ENCODE measurements at places on chromosomes 2 and 18.

GRCh38 chr2:36562973-36563532 lies 34.9 kb downstream of the FEZ2 start:
- peak; percentile 73 for DNase-seq

GRCh38 chr18:5948781-5949180 lies 53.5 kb upstream of the TMEM200C start:
- DNase-seq = no peak

- peak; percentile 68 for DNase-seq
These were observed 130.3 kb upstream of the CXCR4 start for GRCh38 chr2:136248242-136248641.

GRCh38 chr2:71878626-71879508 lies 268.8 kb downstream of the CYP26B1 start:
- no peak for DNase-seq

DNA sequence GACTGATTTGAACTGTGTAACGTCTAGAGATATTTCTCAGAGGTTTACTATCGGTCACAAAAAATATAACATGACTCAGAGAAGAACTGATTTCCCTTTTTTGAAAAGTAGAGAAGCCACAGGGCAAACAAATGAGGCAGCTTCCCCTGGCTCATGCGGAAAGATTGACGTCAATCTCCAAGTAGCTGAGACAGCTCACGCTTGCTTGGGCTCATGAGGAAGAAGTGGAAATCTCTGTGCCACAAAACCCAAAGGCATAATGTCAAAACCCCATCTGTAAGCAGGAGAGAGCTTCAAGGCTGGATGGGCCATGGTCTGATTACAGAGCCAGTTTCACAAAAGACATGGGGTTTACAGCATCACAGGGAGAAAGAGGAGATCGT lies 188.1 kb downstream of the ARL4C start:
- peak; percentile 19 for DNase-seq

DNA sequence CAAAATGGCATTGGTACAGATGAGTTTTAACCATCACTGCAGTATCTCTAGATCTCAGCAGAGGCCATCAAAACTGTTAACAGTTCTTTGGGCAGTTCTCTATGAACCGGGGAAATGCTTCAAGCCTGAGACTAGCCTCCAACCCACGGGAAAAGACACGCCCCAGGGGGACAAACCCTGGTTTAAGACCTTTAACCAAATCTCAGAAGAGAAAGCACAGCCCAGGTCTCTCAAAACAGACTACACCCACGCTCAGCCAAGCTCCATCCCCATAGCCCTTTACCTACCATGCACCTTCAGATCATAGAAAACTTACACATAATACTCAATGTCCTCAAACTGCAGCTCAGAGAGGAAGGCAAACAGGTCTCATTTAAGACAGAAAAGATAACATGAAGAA lies 78.3 kb downstream of the TMEM163 start:
- DNase-seq = no peak

GRCh38 chr2:74979844-74980243 lies 21.4 kb downstream of the POLE4 start:
- no peak for DNase-seq

DNA sequence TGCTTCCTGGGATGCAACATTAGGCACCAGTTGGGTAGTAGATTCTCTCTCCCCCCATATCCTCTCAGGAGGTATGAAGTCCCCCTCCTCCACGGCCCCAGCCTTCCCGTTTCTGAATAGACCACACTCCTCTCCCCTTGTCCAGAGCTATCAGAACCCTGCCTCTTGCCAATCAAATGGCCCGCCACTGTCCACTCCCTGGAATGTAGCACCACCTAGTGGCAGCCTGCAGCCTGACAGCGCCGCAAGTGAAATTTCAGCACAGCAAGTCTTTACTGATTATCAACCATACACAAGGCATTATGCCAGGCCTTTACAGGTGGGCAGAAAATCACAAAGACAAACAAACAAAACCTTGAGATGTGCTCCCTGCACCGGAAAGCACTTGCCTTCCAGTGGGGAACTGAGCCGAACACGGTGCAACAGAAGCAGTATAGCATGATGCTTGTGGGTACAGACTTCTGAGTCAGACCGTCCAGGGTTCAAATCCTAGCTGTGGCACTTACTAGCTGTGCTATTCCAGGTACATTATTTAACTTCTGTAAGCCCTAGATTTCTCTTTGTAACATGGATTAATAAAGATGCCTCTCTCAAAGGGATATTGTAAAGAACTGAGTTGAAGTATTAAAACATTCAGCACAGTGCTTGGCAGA lies 174.0 kb downstream of the SMAD2 start:
- DNase-seq = peak; percentile 59

DNA sequence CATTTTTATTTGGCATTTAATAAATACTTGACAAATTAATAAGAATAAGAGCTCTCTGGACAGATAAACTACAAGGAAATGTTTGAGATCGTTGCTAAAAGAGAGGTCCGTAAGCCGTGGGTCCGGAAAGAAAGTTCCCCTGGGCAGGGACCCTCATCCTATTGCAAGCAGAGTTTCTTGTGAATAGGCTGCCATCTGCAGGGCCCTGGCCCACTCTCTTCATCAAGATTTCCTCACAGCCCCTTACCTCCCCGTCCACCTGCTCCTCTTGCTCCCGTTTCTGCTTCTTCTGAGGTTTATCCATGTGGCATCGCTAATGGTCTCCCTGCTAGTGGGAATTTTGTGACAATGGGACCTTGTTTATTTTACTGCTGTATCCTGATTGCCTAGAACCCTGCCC lies 30.1 kb upstream of the MC5R start:
- DNase-seq = no peak

DNA sequence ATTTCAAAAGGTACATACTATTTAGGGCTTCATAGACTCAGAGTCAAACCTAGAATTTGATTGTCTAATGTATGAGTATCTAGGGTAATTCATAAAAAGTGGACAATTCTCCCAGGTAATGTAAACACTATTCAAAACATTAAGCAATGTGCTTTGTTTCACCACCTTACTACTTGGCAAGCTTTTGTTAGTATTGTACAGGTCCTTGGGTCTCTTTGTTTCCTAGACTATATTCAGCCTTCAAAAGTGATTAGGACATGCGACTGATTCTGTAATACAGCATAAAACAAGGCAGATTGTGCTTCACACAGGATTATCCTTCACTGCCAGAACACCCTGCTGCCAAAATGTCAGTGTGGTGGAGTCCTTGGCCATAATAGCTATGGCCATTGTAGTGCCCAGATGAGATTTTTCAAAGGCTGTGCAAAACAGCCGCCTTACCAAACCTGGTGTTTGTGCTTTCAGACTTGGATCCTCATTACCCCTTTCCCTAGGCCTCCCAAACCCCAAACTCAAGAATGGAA lies 90.1 kb upstream of the CAVIN2 start:
- no peak for DNase-seq

DNA sequence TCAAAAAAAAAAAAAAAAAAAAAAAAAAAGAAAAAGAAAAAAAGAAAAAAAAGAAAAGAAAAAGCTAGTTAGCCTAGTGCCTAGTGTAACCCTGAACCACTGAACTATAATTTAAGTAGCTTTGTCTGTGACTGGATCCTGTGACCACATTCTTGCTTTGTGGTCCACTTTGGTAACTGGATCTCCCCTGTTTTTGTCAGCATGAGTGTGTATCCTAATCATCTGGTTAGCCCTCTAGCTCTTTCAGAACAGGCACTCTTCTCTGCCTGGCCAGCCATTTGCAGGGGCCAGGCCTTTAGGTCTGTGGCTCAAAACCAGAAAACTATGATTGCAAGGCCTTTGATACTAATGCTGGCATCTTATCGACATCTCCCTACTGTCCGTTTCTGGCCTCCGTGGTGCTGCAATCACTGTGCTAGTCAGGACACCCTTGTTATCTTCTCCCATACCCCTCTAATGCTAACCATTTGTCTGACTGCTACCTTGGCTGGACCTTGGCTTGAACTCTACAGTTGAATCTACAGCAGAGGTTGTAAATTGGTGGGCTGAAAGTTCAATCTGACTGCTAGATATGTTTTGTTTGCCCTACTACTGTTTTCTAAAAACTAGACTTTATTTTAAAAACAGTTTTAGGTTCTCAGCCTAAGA lies 40.5 kb downstream of the RBKS start:
- DNase-seq = no peak

GRCh38 chr2:66889632-66889882 lies 454.6 kb downstream of the MEIS1 start:
- no peak for DNase-seq

- no peak for DNase-seq
These were observed 75.9 kb downstream of the SLC66A2 start for GRCh38 chr18:79875531-79875919.

GRCh38 chr2:9281145-9281544 lies 74.5 kb downstream of the ASAP2 start:
- no peak for DNase-seq

- no peak for DNase-seq
These were observed 31.8 kb downstream of the CREB1 start for GRCh38 chr2:207561386-207562080.

DNA sequence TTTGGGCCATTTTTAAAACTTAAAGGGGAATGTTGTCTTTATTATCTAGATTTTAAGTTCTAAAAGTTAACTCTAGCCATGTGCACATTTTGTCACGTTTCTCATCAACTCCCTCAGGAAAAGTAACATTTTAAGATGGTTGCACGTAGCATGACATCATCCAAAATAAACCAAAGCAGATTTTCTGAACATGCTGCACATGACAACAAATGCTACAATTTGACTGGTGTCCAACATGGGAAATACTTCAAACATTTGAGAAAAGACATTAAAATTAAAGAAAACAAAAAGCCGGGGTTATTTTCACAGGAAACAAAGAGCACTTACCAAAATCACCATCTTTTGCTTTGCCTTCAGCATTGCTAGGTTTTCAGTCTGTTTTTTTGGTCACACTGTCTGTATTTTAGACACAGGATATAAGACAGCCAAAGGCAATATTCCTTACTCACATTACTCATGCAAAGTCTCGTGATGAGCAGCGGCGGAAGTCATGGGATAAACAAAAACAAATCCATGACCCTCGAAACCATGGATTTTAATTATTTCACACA lies 51.3 kb upstream of the RND3 start:
- peak; percentile 52 for DNase-seq

GRCh38 chr2:239341840-239342239 lies 59.0 kb downstream of the HDAC4 start:
- no peak for DNase-seq

DNA sequence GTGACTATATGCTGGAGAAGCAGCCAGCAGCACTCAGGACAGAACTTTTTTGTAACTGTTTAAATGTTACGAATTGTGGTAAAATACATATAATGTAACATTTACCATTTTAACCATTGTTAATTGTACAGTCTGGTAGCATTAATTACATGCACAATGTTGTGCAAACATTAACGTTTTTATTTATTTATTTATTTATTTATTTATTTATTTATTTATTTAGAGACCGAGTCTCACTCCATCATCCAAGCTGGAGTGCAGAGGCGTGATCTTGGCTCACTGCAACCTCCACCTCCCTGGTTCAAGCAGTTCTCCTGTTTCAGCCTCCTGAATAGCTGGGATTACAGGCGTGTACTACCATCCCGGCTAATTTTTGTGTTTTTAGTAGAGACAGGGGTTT lies 88.7 kb upstream of the TEX51 start:
- DNase-seq = no peak

- no peak for DNase-seq
These were observed 86.9 kb upstream of the ZC3H15 start for GRCh38 chr2:186399082-186399644.

- peak; percentile 73 for DNase-seq
These were observed 27.3 kb upstream of the MLPH start for GRCh38 chr2:237459741-237460174.

DNA sequence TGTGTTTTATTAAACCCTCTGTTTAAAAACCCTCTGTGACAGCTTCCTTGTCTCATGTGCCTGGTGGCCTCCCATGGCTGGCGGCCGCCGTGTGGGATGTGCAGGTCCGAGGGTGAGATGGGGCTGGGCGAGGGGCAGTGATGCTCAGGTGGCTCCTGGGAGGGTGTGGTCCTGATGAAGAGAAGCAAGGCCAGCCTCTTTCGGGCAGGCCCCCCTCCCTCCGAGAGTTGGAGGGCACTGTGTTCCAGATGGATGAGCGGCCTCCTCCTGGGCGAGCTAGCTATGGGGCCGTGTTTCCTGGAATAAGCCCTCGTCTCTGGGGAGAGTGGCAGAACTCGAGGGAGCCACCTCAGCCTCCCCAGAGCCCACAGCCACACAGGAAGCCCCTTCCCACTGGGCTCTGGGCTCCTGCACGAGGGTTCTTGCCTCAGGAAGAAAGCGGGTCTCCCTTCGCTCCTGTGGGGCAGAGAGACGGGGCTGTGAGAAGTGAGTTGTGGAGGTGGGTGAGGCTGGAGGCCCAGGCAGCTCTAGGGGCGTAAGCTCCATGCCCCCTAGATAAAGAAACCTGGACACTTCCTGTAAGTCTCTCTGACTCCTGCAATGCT lies 72.1 kb downstream of the ASB1 start:
- no peak for DNase-seq

GRCh38 chr2:236321415-236321814 lies 57.2 kb upstream of the ASB18 start:
- DNase-seq = no peak

DNA sequence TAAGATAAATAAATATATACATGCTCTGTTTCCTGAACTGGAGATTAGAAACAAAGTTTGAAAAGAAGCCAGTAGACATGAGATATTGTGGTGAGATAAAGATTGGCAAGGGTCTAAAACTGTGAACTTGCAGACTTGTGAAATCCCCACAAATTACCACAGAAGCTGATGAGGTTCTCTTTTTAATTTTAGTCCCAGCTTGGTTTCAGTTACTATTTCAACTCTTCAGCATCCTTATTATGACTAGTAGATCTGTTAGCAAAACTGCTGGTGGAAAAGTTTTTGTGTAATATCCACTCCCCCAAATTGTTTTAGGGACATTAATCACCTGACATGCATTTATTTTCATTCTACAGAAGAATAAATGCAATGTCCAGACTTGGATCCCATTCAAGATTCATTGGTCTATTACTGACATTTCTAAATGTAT lies 20.8 kb downstream of the RASGRP3 start:
- no peak for DNase-seq

GRCh38 chr18:56238576-56238975 lies 399.8 kb downstream of the TXNL1 start:
- peak; percentile 34 for DNase-seq

GRCh38 chr2:112813280-112813966 lies 23.2 kb downstream of the IL1B start:
- DNase-seq = peak; percentile 86

- no peak for DNase-seq
These were observed 25.5 kb upstream of the KCNG2 start for GRCh38 chr18:79772108-79772864.

All from cardiac fibroblast (primary cell).